Stimulated activated CD4-positive, alpha-beta T cell treated with anti-CD3 and anti-CD28 coated beads, Interleukin-1b, Interleukin-23, amount 100 ng/mL, for 1 hour (primary cell): ENCODE measurements at places on chromosomes 6 and 20.

- DNase-seq: no peak
Measured at GRCh38 chr6:20479526-20479925, 54.7 kb upstream of the CDKAL1 start.

GRCh38 chr6:78465059-78465634 lies 402.2 kb upstream of the IRAK1BP1 start:
- no peak for DNase-seq

DNA sequence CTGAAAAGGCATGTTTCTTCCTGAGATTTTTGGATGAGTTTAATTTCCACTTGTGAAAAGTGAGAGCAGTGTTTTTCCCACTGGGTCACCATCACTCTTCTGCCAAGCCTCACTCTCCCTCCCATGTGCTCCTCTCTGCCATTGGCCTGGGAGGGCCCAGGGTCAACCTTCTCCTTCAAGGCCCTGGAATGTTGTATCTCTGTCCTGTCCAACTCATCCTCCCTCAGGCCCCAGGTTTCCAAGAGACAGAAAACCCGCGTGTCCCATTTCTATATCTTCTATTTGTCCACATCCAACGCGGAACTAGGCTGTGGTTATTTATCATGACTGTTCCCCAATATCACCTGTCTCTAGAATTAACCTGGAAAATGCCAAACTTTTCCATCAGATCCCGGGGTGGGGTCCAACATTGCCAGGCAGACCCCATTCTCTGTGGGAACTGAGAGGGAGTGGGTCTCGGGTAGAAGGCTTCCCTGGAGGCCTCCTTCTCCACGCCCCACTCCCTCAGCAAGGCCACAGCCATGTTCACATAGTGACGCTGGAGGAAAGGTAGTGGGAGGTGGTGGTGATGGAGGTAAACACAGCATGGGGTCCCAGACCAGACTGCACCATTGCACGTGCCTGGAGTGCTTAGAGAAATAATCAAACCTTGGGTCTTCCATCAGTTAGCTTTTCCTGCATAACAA lies 173.5 kb downstream of the SCP2D1 start:
- DNase-seq: no peak

DNA sequence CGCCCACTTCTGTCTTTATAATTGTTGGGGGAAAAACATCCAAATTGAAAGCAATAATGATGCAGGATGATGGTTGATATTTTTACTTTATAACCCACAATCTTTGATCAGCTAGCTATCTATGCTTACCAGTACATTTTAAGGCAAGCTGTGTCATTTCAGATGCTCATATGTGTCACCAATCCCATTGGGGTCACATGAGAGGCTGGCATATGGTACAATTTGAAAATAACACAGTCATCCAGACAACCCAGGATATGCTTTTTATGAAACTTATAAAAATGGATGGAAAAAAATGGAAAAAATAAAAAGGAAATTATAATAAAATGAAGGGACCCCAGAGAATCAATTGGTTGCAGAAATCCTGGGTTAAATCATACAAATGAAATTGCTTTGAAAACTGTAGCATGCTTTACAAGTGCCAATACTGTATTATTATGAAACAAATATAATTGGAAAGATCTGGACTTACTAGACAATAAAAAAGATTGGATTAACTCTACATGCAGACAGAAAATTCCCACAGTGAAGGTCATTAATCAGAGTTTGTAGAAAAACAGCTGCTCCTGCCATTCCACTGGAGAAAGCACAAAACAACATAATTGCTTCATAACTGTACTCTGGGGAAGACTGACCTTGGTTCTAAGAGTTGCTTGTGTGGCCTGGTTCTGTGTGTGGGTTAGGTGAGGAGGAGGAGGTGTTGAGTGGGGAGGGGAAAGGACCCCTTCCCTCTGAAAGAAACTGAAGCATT lies 13.3 kb upstream of the PRIM2 start:
- DNase-seq: no peak

DNA sequence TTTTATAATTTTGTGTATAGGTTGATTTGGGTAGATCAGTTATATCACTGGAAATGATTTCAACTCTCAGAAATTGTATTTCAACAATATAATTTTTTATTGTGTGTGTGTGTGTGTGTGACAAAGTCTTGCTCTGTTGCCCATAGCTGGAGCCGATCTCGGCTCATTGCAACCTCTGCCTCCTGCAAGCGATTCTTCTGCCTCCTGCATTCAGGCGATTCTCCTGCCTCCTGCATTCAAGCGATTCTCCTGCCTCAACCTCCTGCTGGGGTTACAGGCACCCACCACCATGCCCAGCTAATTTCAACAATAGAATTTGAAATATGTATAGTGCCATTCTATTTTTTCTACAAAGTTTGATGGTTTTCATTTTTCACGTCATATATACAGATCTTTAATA lies 24.1 kb downstream of the AFDN start:
- DNase-seq: no peak
